Left ventricle myocardium superior (tissue), 1 donor: ENCODE measurements at places on chromosomes 3 and 15.

GRCh38 chr3:62242831-62243509 lies 130.4 kb downstream of the FEZF2 start:
- no peak for DNase-seq

DNA sequence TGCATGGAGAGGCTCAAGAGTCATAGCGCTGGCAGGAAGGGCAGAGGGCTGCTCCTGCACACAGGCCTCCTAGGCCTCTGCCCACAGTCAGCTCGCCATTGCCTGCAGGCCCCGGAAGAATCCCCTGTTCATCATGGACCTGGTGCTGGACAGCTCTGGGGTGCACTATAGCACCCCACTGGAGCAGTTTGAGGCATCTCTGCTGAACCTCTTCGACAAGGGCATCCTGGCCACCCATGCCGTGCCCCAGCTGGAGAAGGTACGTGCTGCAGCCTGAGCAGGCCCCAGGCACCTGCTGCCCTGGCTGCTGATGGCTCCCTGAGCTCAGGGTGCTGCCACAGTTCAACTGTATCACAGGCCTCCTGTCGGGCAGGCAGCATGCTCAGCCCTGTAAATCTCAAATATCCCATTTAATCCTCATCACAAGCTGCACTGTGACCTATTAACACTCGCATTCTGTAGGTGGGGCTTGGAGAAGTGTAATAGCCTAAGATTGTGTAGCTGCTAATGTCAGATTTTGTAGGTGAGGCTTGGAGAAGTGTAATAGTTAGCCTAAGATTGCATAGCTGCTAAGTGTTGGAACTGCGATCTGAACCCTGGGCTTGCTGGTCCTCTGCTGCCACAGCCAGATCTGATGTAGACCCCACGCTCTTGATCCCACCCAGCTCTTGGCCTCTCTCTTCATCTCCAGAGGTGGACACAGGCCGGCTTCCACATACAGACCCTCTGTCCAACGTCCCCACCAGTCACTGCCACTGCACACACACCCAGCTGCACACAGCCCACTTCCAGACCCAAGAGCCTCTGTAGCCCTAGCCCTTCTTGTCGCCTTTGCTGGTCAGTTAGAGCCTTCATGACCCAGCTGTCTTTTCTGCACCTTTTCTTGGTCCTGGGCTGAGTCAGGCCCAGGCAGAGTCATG lies 31.9 kb downstream of the DNAH1 start:
- DNase-seq: no peak

- peak; percentile 27 for DNase-seq
These were observed 104.4 kb upstream of the RBMS3 start for GRCh38 chr3:29176501-29176900.

DNA sequence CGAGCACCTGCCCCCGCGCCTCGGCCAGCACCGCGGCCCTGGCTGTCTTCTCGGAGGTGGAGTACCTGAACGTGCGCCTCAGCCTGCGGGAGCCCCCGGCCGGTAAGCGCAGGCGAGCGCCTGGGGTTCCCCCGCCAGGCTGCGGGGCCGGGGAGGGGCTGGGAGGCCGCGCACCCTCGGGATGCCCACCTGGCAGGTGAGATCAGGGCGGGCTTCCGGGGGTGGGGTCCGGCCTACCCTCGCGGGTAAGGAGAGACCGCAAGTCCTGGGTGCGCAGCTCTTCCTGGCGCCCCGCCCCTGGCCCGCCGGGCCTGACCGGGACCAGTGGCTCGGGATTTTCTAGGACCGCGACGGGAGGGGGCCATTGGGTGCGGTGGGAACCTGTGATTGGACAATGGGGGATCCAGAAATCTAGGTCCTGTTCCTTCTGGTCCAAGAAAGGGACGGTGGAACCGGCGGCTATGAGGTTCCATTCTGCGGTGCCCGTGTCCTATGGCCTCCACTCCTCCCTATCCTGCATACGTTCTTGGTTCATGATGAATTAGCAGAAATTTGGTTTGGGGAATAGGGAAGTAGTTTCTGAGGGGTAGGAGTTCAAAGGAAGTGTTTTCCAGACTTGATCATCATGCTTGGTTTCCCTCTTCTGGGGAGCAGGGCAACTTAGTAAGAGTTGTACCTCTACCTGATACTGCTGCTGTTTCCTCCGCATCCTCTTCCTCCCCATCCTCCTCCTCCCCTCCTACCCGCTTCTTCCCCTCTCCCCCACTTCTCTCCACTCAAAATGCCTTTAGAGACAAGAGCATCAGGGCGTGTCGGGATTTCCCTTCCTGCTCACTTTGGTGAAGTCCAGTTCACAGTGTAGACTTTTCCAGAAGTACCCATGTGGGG lies 808 bp downstream of the ARRDC4 start:
- peak; percentile 76 for DNase-seq

GRCh38 chr3:102195198-102195948 lies 239.4 kb upstream of the ZPLD1 start:
- DNase-seq: no peak

DNA sequence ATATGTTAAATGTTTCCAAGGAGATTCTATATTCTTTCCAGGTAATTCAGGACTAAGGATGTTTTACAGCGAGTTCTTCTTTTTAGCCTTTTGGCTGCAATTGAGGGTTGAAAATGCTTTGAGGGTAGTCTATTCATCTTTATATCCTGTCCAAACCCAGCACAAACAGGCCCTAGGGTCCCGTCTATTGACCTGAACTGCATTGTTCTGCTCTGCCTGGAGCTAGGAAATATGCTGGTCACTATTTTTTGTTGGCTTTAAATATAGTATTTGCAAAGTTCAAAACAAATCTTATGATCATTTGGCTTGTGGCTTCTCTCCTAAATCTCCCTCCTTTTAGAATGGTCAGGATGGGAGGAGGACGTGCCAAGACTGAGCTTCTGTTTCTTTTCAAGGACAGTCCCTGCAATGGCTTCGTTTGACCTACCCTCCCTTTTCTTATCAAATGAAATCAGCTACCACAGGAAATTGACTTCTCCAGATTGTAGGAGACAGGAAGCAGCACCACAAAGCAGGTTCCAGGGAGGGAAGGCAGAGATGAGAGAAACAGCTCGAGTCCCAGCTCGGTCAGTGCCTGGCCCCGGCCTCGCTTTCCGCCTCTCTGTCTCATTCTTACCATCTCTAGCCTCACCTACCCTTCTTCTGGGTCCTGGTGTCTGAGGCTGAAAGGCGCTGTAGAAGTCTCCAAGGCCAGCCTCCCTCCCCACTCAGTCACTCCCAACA lies 27.6 kb upstream of the NRROS start:
- no peak for DNase-seq

DNA sequence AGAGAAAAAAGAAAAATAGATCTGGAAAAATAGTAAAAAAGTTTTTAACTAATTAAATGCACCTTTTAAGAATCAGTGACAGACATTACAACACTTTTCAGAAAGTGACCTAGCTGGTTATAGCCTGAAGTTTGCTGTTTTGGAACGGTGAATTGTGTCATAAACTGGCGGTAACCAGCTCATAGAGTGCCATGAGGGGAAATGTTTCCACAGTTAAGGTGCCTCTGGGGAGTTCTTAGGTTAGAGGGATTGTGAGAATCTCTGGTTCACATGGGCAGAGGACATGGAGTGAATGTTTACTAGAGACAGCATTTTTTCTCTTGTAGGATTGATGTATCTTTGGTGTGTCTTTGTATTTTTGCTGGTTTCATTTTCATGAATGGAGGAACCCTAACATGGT lies 2.8 kb downstream of the TBC1D23 start:
- no peak for DNase-seq

DNA sequence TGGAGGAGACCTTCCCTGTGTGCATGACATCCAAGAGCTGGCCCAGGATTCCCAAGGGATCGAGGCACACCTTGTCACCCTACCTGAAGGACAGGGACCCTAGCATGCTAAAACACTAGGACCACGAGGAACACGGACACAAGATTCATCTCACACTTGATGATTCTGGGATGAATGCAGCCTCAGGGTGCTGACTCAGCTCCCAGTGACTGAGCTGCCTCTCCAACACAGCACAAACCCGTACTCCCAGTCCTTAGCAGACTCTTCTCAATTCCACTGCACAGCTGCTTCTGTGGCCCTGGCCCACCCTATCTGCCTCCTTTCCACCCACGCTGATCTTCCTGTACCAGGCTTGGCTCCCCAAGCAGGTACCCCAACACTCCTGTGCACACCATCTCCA lies 9.1 kb upstream of the OXTR start:
- no peak for DNase-seq

DNA sequence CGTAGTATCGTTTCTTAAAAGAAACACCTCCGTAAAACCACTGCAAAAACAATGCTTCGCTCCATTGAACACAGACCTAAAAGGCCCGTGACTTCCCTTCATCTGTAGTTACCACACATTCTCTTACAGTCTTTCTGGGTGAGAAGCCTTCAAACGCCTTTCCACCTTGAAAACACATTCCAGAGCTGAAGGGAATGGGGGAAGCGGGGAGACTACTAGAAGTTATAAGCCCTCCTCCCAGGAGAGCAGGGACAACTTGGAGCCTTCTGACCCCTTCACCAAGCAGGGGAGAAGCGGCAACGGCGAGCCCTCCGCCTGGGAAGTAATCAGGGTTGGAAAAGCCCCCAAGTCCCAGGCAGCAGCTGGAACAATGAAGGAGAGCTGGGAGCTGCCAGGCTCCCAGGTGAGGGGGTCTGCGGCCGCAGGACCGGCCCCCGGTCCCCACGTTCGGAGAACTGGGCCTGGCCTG lies 461 bp downstream of the SECISBP2L start:
- DNase-seq: no peak

DNA sequence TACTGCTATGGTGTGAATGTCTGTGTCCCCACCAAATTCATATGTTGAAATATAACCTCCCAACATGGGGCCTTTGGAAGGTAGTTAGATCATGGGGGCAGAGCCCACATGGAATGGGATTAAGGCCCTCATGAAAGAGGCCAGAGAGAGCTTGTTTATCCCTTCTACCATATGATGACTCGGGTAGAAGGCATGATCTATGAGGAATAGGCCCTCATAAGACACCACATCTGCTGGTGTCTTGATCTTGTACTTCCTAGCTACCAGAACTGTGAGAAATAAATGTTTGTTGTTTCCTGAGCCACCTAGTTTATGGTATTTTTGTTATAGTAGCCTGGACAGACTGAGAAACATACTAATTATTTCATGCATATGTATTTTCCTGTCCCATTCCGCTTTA lies 51.9 kb downstream of the WWTR1 start:
- DNase-seq: no peak

DNA sequence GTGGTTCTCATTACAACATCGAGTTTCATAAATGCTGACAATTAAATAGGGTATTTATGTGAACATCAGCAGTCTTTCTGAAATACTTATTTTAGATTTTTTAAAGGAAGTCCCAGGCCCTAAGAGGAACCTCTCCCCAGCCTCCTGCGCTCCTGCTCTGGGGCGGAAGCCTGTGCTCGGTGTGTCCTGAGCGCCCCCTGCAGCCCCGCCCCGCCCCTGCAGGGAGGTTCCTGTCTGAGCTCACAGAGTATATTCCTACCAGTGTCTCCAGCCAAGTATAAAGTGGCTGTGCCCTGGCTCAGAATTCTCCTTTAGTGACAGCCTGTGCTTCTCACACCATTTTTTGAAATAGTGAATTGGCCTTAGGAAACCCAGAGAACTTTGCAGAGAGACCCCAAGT lies 567.9 kb downstream of the GOLGA6L6 start:
- no peak for DNase-seq

DNA sequence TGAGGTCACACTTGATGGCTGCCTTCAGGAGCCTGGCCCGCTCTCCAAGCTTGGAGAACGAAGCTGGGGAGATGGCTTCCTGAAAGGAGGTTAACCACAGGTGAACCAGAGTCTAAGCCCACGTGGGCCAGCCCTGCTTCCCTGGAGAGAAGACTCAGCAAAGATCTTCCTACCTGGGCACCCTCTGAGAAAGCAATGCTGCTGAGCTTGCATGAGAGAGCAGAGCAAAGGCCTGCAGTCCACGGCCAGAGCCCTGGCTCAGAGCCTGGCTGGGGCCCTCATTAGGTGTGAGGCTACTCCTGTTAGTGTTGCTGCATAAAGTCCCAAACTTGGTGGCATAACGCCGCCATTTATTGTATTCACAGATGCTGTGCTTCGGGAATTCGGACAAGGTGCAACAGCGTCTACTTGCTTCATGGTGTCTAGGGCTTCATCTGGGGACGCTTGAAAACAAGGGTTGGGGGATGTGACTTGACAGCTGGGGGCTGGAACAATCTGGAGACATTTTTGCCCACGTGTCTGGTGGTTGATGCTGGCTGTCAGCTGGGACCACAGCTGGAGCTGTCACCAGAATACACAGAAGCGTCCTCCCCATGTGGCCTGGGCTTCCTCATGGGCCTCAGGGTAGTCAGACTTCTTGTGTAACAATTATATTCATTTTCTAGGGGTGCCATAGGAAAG lies 87.9 kb upstream of the MEF2A start:
- DNase-seq: peak; percentile 59

DNA sequence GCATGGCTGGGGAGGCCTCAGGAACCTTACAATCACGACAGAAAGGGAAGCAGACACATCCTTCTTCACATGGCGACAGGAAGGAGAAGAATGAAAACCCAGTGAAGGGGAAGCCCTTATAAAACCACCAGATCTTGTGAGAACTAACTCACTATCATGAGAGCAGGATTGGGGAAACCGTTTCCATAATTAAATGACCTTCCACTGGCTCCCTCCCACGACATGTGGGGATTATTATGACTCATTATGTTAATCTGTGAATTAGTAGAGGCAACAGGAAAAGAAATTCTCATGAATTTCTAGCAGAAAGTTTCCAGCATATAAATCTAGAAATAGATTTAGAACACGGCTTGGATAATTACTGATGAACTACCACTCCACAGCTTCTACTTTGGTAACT lies 937.3 kb downstream of the ROBO1 start:
- DNase-seq: no peak

DNA sequence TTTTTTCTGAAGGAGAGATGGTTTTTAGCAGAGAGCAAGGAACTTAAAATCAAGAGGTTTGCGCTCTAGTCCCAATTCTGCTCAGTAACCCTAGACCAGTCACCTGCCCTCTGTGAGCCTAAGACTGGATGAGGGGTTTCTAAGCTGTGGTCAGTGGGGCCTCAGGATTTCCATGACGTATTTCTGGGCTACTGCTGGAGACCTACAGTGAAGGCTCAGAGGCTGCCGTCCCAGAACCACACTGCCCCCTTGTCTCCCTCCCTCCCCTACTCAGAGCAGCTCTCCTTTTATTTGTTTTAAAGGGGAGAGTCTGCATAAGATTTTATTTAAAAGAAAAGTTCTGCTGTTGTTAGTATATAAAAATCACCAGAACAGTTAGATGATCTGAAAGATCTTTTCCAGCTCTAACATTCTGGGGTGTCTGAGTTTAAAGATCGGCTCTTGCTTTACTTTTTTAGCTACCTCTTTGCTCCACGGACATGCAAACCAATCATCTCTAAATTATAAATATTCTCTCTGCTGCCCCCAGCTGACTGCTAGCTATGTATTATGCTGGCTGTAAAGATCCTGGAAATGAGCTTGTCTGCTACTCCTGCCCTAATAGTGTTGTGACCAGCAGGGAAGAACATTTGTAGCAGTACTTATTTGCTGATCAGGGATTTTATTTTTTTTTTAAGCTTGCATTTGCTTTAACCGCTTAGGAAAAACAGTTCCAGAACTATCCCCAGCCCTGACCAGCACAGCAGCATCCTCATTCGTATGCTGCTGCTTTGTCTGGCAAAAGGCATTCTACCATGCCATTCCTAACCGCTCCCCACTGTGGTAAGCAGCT lies 28.6 kb upstream of the NDUFB4 start:
- no peak for DNase-seq
